Stimulated activated CD8-positive, alpha-beta memory T cell treated with anti-CD3 and anti-CD28 coated beads, Interleukin-4, amount 100 ng/mL, for 4 hours (primary cell): ENCODE measurements at places on chromosomes 5 and 9.

DNA sequence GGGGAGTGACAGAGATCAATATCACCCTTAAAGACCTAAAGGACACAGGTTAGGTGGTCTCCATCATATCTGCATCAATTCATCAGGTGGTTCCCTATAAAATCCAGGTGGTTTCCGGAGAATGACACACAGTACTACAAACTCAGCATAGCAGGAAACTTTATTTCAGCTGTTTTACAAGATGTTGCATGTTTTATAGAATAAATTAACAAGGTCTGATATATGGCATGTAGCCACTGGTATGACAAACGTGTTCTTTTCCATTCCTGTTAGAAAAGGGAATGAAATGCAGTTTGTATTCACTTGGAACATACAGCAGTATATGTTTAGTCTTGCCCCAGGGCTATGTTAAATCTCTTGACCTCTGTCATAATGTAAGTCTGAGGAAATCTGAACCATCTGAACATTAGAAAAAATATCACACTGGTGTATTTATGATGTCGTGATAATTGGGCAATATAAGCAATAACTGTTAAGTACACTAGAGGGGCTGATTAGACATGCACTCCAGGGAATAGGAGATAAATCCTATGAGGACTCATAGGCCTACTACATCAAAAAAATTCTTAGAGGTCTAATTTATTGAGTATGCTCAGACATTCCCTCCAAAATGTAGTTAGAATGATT lies 42.2 kb upstream of the TNFSF8 start:
- DNase-seq: no peak

DNA sequence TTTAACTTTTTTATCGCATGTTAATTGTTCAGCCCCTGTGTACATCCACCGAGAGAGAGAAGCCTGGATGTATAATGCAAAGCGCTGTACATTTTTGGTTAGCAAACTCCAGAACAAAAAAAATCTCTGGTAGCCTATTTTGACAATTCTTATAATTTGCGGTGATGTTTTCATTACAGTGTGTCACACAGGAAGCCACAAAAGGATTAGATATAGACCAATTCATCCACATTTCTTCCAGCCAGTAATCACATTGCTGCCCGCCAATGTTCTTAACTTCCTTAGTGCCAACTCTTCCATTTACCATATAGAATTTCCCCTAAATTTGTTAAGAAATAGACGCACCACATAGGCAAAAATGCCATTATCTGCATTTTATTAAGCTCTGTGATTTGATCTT lies 435.6 kb downstream of the EFNA5 start:
- no peak for DNase-seq

GRCh38 chr5:100828071-100828897 lies 74.8 kb downstream of the ST8SIA4 start:
- no peak for DNase-seq

GRCh38 chr9:99419070-99419469 lies 197.0 kb downstream of the SEC61B start:
- DNase-seq: no peak

- DNase-seq: no peak
Observed at GRCh38 chr9:91736311-91736710, 213.7 kb downstream of the ROR2 start.

DNA sequence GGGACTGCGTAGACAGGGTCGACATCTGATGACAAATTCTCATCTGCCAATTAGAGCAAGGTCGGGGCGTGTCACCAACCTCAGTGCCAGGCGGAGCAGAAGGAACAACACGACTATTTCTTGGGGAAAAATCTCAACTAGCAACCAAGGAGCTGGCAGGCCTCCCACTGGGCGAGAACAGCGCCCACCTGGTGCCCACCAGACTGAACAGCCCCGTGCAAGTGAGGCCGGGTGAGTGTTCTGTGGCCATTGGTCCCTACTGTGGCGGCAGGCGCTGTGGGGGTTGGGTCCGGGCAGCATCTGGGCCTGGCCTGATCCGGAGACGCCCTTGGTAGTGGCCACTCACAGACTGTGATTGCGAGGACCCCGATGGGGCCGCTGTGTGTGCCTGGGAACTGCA lies 11.5 kb downstream of the NOTCH1 start:
- DNase-seq: no peak

- no peak for DNase-seq
Observed at GRCh38 chr5:147426640-147427327, 83.1 kb downstream of the DPYSL3 start.

DNA sequence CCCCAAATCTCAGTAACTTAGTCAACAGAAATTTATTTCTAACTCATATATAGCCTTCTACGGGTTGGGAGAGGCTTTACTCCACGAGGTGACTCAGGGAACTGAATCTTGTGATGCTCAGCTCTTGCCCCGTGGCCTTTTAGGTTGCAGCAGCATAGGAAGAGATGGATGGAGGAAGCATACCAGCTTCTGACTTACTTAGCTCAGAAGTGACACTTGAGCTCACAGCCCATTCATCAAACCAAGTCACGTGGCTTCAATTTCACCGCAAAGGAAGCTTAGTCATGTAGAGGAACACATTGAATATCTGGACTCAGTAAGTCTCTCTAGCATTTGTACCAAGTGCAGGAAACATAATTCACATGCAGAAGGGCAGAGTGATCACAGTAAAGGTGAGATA lies 124.1 kb upstream of the KCNN2 start:
- DNase-seq: no peak

GRCh38 chr9:68495247-68495646 lies 45.4 kb downstream of the TMEM252 start:
- DNase-seq: no peak

GRCh38 chr5:142922223-142922952 lies 152.2 kb downstream of the ARHGAP26 start:
- DNase-seq: no peak

DNA sequence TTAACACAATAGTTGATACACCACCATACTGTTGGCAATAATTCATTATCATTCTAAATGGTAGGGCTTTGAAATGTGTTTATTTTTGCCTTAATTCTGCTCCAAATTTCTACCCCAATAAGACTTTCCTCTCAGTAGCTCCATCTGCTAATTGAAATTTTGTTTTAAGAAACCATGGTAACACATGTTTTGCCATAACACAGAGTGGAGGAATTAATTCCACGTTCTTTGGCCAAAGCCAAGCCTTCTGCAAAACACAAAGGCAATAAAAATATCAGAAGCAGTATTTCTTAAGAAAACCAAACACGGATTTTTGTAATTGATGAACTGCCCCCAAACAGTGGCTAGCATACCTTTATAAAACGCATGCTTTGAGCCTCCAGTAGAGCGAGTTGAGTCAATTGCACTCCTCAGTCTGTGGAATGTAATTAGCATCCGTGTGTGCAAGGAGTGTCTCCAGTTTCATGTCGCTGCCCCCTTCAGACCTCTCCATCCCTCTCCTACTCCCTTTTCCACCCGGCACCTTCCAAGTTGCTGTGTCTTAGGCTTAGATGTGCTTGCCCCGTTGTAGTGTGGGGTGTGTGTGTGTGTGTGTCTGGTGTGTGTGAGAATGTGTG lies 58.2 kb upstream of the CKS2 start:
- DNase-seq: no peak

DNA sequence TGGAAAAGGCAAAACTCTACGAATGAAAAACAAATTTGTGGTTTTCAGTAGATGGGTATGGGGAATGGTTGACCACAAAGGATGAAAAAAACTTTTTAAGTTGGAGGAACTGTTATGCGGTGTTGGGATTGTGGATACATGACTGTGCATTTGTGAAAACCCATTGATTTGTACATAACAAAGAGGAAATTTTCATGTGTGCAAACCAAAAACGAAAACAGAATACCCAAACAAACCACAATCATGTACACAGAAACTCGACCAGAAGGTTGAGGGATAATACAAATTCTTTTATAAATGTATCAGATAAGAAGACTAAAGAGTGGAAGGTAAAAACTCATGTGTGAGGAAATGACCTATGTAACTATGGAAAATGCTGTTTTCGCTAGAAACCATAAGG lies 1012.4 kb downstream of the CDH18 start:
- DNase-seq: no peak

GRCh38 chr9:79975621-79976256 lies 404.0 kb downstream of the TLE4 start:
- DNase-seq: no peak

DNA sequence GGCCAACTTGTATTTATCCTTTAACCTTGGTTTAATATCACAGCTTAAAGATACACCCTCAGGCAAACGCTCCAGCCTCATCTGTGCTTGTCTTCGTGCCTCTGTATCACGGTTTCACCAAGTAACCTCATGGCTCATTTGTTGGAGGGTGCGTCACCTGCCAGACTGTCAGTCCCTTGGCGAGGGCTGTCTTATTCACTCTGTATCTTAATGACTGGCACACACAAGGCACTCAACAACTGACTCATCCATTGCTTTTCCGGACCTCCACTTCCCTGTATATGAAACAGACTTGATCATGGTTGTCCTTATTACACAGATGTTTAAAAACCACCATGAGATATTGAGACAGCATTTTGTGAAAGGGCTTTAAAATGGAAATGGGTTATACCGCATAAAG lies 28.0 kb downstream of the LCP2 start:
- DNase-seq: peak; percentile 43

DNA sequence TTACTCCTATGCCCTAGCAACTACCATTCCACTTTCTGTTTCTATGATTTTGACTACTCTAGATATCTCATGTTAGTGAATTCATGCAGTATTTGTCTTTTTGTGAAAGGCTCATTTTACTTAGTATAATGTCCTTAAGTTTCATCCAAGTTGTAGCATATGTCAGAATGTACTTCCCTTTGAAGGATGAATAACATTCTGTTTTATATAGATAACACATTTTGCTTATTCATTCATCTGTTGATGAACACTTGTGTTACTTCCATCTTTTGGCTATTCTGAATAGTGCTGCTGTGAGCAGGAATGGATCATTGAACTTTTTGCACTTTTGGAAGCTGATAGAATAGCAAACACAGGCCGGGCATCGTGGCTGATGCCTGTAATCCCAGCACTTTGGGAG lies 140.2 kb upstream of the MYO10 start:
- DNase-seq: no peak

GRCh38 chr9:76985581-76985980 lies 33.9 kb upstream of the FOXB2 start:
- DNase-seq: no peak

DNA sequence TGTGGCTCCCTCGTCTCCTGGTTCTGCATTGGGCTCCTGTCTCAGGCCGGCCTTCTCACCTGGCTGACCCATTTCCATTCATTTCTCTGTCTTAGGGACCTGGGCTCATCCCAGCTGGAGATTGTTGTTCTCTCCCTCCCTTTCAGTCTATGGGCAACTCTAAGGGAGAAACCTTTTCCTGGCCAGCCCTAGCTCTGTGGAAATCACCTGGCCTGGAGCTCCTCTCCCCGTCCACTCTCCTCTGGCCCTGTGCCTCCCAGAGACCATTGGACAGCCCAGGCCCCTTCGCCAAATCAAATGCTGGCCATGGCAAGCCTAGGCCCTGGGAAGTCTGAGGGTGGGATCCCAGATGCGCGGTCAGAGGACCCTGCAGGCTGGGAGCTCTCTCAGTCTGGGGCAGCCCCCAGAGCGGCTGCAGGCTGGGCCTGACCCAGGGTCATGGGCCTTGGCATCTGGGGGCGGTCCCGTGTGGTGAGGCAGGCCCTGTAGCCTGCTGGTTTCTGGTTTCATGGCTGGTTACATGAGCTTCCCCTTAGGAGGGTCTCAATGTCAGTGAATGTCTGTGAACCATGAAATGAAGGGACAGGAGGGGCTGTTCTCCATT lies 253.5 kb downstream of the AOPEP start:
- DNase-seq: no peak

DNA sequence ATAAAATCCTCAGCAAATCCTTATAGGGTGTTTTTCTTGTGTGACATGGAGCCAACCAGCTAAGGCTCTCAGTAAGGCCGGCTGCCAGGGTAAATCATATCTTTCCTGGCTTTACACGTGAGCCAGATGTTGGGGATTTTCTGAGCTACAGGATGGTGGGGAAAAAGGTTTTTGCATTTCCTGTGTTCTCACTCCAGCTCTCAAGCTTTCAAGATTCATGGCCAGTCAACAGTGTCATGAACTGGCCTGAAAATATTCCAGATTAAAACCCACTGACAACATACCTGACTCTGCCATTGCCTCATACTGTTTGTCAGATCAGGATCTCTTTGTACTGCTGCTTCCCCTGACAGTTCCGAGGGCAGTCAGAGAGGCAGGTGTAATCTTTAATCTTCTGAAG lies 306.9 kb downstream of the GLIS3 start:
- no peak for DNase-seq

GRCh38 chr9:101477214-101477613 lies 41.6 kb upstream of the ALDOB start:
- DNase-seq: no peak

DNA sequence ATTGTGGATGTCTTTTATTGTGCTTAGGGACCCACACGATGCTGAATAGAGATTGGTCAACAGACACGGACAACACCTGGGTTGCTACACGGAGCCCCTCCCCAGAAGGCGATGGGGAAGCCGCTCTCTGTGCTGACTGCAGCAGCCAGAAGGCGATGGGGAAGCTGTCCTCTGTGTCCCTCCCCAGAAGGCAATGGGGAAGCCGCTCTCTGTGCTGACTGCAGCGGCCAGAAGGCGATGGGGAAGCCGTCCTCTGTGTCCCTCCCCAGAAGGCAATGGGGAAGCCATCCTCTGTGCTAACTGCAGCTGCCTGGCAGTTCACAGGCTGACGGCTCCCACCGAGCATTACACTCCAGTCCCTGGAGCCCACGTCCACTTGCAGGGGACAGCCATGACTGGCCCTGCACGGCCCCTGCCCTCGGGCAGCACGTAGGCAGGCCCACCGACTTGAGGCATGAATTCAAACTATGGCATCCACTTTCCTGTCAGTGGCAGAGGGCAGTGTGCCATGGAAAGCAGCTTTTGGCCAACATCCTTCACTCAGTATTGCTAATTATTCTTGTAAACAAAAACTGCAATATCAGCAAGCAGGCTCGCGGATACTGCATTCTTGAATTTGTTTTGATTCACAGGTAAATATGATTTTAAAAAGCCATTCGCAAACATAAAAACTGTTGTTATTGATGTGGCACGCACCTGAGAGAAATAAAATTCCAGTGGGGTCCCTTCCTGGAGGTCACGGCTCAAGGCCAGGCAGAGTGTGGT lies 48.1 kb upstream of the CLPTM1L start:
- no peak for DNase-seq

DNA sequence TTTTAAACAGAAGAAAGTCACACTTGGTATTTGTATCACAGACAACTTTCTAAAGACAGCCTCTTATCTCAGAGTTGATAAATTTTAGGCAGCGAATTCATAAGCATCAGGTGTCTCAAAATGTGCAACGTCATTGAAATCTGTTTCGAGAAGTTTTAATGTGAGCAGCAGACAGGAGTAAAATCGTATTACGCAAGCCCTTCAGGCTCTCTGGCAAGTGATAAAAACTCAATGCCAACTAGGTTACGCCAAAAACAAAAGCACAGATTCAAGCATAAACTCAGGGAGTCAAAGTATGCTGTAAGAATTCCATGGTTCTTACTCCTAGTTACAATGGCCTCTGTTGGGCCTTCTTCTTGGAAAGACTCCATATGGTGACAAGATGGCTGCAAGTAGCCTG lies 244.7 kb downstream of the SEMA5A start:
- no peak for DNase-seq

GRCh38 chr5:160935776-160936175 lies 83.8 kb upstream of the ATP10B start:
- no peak for DNase-seq
